ENCODE measurements at places on chromosomes 6 and 20.

- no peak for DNase-seq
These were observed 6.5 kb upstream of the UQCC2 start for GRCh38 chr6:33717934-33718455.

GRCh38 chr6:35049900-35050756, 91.0 kb downstream of the TCP11 start:
- peak; percentile 90 for DNase-seq

GRCh38 chr6:126180585-126180984, 159.3 kb upstream of the CENPW start:
- DNase-seq = peak; percentile 60

DNA sequence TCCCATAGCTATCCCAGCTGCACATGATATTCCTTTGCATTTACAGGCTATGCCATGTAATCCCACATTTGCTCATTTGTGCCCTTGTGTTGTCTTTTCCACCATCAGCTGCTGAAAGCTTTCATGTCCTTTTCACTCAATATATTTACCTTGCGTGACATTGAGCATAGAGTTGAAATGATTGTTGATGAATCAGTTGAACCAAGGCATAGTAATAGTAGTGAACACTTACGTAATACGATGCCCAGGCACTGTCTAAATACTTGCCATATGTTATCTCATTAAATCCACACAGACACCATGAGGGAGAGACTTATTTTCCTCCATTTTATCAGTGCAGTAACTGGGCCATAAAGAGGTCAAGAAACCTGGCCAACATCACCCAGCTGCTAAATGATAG, 13.1 kb downstream of the RNF8 start:
- DNase-seq = no peak

DNA sequence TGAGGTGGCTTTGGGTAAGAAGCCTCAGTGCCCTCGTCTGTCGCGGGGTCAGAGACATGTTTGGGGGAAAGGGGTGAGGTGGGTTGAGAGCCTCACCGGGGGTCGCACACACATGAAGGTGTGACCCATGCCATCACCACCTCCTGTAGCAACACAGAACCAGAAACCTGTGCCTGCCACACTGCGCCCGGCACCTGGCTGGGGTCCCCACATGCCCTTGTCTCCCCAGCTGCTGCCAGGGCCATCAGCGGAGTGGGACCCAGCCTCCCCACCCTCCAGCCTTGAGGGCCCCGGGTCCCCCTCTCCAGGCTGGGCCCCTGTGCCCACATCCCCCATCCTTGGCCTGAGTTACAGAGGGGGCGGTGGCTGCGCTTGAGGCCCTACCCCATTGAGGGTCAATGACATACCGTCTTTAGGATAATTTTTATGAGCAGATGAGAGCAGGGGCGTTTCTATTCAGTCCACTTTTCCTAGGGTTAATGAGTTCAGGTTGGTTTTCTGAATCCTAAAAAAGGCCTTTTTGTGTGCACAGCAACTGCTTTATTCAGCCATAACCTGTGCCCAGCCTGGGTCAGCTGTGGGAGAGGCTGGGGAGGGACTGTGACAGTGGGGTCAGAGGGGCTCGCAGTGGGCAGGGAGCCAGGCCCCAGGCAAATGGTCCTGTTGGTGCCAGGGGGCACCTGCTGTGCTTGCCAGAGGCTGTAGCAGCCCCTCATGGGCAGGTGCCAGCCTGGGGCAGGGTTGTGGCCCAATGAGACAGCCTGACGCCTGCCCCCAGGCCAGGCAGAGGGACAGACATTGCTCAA, 19.4 kb downstream of the APCDD1L start:
- DNase-seq = no peak

DNA sequence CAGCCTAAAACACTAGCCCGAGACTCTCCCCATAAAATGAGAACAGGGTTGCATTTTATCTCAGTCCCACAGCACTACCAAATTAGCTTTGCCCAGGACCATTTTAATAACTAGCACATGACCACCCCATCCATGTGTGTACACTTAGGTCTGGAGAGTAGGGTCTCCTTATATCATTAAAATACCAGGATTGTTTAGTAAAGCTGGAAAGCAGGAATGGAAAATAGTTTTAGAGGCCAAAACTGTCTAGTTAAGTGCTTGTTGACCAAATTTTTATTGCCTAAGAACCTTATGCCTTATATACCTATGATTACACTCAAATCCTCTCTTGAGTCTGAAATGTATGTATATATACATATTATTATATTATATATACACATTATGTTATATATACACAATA, 608.4 kb downstream of the HDGFL1 start:
- no peak for DNase-seq

GRCh38 chr20:61803915-61804751, 261.5 kb downstream of the TAF4 start:
- peak; percentile 4 for DNase-seq

DNA sequence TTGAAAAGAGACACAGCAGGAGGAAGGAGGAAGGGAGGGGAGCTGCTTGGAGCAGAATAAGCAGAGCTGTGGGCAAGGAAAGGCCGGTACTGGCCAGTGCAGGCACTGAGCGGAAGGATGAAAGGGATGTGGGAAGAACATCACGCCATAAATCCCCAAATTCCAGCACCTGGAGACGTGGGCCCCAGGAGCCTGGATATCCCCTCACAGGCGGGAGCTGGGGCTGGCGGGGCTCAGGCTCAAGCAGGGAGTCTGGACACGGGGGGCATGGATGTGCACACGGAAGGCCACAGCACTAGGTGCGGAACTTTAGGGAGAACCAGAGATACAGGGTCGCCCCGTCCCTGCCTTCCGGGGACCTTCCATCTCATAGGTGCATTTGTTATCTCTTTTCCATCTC, 7.5 kb upstream of the RPP40 start:
- no peak for DNase-seq

DNA sequence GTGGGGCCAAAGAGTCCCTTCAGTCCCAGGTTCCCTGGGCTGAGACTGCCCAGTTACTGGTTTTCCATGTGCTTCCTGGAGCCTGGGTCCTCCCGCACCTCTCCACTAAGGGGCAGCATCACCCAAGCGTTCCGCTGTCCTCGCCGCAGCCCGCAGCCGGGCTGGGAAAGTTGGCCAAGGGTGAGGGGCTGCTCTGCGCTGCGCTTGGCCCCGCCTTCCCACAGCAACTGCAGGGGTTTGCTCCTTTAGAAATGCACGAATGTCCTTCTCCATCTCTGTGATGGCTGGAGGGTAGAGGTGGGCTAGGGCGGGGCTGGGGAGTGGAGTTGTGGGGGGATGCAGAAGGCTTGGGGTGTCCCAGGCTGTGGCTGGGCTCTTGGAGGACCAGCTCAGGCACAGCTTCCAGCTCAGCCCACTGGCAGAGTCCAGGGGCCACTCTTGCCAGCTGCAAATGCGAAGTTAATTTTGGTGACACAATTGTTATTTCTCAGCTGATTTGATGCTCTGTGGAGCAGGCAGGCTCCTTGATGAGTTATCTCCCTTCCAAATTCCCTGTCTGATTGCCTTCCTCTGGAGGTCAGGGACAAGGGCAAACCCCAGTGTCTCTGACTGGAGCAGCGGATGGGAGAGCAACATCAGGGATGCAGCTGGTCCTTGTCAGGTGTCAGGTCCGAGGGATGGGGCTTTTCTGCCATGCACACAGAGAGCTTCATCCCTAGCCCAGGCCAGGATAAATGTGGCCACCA, 63.2 kb downstream of the NOL4L start:
- DNase-seq = peak; percentile 85

GRCh38 chr6:122713138-122713537, 66.4 kb upstream of the FABP7 start:
- peak; percentile 63 for DNase-seq

GRCh38 chr6:33452496-33452895, 1.9 kb upstream of the ZBTB9 start:
- DNase-seq = no peak

- DNase-seq = peak; percentile 15
These were observed 148.7 kb downstream of the PRL start for GRCh38 chr6:22147921-22148776.

- DNase-seq = peak; percentile 84
These were observed 46.8 kb downstream of the PYGB start for GRCh38 chr20:25294459-25295385.

DNA sequence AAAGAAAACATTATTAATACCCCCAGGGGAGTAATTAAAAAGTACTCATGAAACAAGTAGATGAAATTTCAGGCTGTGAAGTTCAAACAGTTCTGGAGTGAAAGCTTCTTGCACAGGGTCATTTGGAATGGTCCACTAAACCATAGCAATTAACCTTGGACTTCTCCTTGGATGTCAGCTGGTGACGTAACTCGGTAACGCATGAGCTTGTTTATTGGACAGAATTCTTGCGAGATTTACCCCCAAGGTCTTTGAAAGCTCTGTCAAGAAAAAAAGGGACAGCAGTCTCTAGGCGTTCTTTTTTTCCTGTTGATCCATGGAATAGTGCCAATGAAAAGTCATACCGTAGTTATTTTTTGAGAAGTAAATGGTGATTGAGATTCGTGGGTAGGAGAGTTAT, 2.2 kb downstream of the CD83 start:
- DNase-seq = no peak

DNA sequence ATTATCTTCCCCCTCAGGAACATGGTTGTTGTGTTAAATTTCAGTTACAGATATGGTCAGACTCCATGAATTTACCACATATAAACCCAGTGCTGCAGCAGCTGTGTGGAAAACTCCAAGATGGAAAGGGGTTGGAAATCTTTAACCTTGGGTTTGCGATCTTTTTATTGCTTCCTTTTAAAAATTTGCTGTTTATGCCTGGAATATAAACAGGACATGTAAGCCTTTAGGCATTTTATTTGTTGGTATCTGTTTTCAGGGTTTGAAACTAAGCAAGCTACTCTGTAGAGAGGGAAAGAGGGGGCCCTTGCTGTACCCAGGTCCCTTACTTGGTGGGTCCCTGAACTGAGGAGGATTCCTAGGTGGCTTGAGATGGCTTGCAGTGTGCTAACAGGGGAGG, 778 bp downstream of the PKIG start:
- DNase-seq = no peak

DNA sequence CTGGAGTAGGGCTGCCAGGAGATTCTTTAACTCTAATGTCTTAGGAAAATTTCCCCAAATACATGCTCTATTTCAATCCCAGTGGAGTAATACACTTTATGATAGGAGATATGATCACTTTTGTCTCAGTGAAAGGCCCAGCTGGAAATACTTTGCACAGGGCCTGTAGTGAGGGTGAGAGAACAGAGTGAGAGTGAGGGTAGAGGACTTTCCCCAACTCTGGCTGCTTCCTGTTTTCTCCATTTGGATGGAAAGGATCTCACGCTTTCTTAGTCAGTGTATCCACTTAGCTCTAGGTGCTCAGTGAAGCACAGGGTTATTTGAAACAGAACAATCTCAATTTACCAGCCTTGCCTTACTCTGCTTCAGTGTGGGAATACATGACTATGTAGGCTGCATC, 36.6 kb downstream of the FAM229B start:
- no peak for DNase-seq

DNA sequence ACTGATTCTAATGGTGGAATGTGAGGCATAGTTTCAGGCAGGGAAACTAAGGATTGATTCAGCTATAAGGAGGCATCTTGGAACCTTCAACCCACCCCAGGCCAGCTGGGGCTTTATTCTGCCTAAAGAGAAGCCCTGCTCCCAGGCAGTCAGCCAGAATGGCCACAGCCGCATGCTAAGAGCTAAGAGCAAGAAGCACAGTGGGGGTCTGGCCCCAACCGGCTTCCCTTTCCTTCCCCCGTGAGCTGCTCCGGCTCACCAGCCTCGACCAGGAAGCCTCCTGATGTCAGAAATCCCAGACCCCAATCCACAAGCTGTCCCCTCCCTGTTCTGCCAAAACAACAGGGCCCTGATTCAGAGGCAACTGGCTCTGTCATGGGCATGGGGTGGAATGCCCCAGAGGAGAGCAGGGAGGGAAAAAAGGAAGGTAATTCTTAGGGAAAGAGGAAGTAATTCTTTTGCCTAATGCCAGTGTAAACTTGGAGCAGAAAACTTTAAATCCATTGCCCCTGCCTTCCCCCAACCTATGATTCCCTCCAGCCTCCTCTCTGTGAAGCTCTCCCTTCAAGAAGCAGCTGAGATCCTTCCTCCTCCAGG, 6.9 kb downstream of the GRM4 start:
- no peak for DNase-seq

DNA sequence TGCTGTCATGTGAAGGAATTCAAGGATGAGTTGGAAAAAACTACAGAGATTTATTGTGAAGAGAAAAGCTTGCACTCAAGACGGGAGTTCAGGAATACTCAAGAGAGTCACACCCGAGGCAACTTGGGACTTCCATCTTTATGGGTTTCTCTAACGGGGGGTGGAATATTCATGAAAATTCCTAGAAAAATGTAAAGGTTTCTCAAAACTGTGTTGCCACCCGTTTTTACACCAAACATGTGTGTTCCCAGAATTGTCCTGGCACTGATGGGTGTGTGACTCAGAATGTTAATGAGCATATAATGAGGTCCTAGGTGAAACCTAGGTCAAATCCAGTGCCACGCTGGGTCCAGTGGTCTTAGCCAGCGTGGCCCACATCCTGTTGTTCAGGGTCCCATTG, 381.5 kb downstream of the CDH26 start:
- no peak for DNase-seq

GRCh38 chr6:160078883-160079685, 42.5 kb upstream of the SLC22A1 start:
- no peak for DNase-seq

DNA sequence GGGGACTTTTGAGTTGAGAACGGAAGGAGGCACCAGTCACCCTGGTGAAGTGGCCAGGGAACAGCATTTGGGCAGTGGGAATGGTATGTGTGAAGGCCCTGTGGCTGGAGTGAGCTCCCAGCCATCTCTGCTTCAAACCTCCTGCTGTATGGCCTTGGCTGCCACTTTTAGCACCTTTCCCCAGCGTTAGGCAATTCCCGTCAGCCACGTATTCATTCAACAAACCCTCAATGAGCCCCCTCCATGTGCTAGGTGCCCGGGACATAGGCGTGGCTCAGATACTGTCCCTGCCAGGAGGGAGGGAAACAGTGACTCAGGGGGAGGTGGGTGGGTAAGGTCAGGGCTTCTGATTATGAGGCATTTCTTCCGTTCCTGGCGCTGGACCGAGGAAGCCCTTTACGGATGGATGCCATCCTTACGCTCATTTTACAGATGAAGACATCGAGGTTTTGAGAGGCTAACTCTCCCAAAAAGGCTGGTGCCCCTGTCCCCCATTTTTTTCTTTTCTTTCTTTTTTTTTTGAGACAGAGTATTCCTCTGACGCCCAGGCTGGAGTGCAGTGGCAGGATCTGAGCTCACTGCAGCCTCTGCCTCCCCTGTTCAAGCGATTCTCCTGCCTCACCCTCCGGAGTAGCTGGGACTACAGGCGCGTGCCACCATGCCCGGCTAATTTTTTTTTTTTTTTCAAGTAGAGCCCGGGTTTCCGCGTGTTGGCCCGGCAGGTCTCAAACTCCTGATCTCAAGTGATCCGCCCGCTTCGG, 37.5 kb downstream of the SRC start:
- peak; percentile 61 for DNase-seq

DNA sequence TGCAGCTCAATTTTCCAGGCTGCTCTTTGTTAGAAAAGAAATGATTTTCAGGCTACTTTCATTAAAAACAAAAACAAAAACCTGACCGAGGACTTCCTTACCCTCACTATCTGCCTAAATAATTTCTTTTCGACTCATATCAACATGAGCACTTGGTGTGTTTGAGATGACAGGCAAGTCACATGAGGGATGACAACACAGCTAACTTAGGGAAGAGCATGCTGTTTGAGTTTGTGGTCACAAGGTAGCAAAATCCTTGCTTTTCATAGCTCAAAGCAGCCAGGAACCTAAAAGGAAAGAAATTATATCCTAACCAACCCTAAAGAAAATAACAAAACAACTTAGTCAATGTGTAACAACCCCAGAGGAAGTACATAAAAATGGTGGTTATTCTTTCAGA, 459.5 kb downstream of the KIF16B start:
- DNase-seq = no peak
